ENCODE measurements at places on chromosomes 5 and 9.

DNA sequence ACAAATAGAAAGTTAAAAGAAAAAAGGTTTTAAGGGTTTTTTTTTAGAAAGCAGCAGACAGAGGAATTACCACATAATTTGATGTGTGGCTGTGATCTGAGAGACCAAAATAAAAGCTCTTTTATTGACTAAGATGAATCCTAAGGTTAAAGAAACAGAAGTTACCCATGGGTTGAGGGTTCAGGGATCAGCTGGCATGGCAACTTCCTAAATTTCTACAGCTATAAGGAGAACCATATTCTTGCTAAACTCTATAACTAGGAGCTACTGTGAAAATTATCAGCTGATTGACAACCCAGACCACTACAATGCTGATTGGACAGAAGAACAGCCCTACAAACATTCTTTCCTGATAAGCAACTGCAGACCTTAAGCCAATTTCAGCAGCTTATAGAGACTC, 40.2 kb downstream of the TMEM215 start:
- DNase-seq, result no peak

- no peak for DNase-seq
Measured at GRCh38 chr5:118698774-118699173, 289.6 kb downstream of the DTWD2 start.

- no peak for DNase-seq
Measured at GRCh38 chr5:181036816-181037364, 3.2 kb upstream of the BTNL9 start.

- DNase-seq, result no peak
Measured at GRCh38 chr5:67985686-67986387, 229.7 kb upstream of the PIK3R1 start.

- DNase-seq, result no peak
Measured at GRCh38 chr5:73678322-73678740, 52.3 kb downstream of the ARHGEF28 start.

DNA sequence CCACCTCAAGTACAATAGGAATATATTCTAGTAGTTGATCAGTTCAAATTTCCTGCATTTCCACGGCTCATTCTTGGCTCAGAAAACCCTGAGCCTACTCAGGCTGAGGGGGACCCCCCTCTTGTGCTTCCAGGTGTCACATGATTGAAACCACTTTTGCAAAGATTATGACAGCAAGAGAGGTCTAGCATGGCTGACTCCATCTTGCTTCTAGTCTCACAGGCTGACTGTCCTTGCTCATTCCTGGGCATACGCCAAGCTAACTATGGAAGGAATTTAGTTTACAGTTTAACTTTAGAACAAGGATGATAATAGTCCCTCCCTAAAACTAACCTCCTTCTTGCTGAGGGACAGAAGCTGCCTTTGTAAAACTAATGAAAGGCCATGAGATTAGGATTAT, 154.1 kb downstream of the SNX18 start:
- DNase-seq, result no peak

DNA sequence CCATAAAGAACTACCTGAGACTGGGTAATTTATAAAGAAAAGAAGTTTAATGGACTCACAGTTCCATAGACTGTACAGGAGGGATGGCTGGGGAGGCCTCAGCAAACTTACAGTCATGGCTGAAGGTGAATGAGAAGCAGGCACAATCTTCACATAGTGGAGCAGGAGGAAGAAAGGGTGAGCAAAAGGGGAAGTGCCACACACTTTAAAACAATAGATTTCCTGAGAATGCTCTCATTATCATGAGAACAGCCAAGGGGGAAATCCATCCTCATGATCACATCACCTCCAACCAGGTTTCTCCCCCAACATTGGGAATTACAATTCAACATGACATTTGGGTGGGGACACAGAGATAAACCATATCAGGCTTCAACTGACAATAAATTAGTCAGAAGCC, 664.9 kb downstream of the TAF11L14 start:
- DNase-seq, result no peak

- no peak for DNase-seq
Measured at GRCh38 chr9:37989701-37990100, 79.3 kb downstream of the SHB start.

- DNase-seq, result no peak
Measured at GRCh38 chr9:1939926-1940368, 75.2 kb upstream of the SMARCA2 start.

GRCh38 chr9:94887721-94888120, 161.2 kb downstream of the AOPEP start:
- no peak for DNase-seq

GRCh38 chr5:76958991-76959767, 6.3 kb downstream of the CRHBP start:
- DNase-seq, result no peak

DNA sequence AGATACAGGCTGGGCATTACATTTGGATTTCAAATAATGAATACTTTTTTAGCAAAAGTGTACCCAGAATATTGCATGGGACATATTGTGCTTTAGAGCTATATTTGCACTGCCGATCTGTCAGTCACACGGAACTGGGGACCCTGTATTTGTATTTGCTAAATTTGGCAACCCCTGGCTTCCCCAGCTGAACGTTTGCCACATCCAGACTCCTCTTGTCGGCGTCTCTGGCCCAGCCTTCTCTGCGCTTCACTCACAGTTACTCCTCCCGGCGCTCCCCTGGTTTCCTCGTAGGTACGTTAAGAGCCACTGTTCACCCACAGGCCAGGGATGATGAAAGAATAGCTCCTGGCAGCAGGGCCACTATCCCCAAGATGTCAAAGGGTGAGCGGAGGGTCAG, 58.7 kb downstream of the NSUN2 start:
- no peak for DNase-seq

- DNase-seq, result no peak
Measured at GRCh38 chr9:4353236-4353635, 53.4 kb upstream of the GLIS3 start.

DNA sequence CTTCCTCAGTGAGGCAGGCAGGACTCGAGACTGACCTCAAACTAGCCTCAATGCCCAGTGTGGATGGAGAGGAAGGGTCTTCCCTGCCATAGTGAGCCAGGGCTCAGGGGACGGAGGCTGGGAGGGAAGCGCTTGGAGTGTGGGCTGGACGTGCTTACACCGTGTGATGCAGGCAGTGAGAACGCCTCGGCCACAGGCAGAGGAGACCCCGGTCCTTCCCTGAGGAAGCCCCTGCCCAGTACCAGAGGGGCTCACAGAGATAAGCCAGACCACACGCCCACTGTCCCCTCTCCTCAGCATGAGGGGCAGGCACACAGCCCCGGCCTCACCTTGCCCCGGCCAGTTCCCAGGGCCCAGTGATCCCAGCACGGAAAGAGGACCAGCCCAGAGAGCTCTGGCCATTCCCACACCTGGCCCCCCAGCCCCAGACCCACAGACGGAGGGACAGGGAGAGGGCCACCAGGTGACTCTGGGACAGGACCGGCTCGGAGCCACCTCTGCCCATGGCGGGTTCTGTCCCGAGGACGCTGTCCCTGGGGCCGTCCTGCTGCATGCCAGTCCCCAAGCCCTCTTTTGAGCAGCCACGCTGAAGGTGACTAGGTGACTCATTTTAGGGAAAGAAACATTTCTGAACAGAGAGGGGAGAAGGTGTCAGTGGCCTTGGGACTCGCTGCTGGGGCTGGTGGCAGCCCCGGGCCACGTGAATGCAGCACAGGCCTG, 6.0 kb upstream of the NSMF start:
- DNase-seq, result no peak

- DNase-seq, result no peak
Measured at GRCh38 chr9:122031157-122031556, 62.0 kb downstream of the TTLL11 start.

GRCh38 chr5:175347027-175347426, 97.0 kb downstream of the DRD1 start:
- DNase-seq, result no peak

DNA sequence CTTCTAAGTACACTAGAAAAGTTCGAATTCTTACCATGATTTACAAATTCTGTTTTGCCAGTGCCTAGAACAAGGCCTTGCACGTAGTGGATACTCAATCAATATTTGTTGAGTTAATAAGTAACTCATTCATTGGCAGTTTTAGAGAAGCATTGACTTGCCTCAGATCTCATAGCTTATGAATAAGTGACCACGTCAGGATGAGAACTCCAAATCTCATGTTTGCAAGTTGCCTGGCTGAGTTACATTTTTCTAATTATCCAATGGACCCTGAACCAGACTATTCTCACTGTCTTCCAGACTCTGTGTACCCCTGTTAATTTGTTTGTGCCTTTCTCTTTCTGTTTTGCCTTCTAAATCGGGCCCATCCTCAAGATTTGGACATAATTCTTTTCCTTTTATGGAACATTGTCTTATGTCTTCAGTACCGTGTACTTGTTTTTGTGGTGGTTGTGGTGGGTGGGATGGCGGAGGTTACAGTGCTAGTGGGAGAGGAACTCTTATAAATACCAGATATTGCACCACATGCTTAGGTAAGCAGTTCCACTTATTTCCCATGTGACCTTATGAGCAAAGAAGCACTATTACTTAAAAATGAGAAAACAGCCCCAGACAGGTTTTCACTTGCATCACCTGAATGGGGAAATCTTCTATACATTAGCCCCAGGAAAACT, 96.3 kb downstream of the UNC13B start:
- DNase-seq, result no peak

GRCh38 chr5:38794986-38795385, 50.8 kb upstream of the OSMR start:
- DNase-seq, result no peak
